AG04450 (cell line): ENCODE measurements at places on chromosomes 16 and 17.

GRCh38 chr17:45234641-45235415, 13.1 kb downstream of the FMNL1 start:
- DNase-seq = no peak

DNA sequence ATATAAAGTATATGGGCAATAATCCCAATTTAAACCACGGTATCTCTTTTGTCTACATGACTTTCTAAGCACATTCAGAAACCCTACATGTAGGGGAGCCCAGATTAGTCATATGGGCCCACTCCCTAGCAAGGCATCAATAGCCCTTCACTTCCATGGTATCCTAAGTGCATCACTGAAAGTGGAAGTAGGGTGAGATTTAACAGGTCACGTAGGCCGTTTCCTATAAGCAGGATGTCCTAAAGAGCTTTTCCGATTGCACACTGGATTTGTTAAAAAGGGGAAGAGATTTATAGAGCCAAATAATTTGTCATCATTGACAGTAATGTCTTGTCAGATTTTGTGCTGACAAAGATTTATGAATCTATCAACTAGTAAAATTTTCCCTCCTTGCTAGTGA, 39.0 kb downstream of the CA4 start:
- DNase-seq = no peak

DNA sequence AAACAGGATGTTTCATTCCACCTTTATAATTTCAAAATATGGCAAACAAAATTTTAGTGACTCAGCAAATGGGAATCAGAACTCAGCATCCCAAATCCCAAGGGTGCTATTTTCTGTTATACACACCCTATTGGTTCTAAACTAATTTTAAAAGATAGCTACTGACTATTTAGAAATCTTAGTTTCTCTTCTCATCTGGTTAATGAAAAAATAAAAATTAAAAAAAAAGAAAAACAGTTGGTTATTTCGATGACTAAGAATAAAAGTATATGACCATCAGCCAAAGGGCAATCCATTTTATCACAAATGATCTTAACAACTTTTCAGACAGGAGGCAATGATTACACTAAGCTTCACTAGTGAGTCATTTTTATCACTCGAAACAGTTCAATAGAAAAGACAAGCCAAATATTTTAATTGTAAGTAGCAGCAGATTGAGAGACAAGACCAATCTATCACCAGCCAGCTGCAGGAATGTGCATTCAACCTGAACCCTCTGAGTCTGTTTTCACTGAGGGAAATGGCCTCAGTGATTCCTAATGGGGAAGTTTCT, 15.2 kb downstream of the PHLPP2 start:
- no peak for DNase-seq

GRCh38 chr16:53933407-53933806, 229.5 kb downstream of the FTO start:
- DNase-seq = no peak

DNA sequence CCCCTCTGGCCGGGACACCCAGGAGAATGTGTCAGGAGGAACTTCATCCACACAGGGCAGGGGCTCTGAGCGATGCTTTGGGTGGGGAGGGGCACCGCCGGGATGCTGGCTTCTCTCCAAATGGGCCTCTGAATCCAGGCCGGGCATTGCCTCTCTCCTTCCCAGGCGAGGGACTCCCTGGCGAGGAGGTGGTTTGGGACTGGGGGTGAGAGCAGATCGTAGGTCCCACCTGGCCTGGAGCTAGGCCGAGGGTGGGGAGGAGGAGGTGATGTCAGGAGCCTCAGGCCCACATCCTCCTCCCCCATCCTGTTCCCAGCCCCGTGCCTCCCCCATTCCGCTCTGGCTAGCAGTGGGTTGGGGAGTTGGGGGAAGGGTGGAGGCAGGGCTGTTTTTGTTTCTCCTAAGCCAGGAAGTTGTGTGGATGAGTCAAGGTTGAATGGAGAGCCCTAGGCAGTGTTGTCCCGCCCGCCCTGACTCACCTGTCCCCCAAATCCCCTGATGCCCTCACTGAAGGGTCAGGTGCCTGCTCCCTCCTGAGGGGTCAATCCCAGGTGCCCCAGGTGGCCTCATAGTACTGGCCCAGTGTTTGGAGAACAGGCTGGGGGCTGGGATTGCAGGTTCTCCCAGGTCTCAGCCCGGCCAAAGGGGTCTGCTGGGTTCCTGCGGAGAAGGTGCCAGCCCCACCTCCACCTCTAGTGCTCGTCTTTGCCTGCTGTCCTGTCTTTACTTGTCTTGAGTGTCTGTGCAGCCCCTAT, 2.8 kb downstream of the GRB7 start:
- no peak for DNase-seq

DNA sequence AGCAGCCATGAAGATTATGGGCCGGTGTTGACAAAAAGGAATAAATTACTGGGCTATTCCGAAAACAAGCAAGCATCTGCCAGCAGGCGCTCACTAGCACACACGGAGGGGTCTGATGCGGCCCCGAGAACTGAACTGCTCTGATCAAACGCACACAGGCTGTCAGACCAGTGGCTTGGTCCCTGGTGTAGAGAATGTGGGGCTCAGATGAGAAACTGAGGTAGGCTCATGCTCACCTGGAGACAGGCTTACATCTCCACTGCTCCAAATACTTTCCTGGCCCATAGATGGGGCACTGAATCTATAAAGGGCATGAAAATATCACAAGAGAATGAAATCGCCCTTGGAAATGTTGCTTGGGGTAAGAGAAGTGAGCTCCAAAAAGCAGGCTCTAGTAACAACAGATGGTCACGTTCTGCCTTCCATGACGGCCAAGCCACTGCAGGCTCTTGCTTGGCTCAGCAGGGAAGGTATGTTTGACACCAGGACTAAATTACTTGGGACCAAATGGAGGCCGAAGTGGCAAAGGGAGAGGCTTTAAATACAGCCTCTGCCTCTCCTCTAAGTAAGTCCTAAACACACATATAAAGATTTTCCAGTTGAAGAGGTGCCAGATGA, 5.4 kb downstream of the ABR start:
- no peak for DNase-seq

DNA sequence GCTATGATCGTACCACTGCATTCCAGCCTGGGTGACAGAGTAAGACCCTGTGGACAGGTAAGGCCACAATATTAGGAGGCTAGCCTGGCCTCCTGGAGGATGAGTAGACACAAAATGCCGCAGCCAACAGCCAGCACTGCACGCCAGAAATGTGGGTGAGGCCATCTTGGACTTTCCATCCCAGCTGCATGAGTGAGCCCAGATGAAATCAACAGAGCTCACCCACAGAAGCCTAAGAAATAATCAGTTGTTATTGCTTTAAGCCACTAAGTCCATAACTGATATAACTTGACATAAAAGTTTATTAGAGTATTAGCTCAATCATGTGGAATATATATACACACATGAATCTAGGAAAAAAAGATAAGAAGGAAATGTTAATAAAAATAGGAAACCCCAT, 101.7 kb downstream of the CDYL2 start:
- DNase-seq = no peak

DNA sequence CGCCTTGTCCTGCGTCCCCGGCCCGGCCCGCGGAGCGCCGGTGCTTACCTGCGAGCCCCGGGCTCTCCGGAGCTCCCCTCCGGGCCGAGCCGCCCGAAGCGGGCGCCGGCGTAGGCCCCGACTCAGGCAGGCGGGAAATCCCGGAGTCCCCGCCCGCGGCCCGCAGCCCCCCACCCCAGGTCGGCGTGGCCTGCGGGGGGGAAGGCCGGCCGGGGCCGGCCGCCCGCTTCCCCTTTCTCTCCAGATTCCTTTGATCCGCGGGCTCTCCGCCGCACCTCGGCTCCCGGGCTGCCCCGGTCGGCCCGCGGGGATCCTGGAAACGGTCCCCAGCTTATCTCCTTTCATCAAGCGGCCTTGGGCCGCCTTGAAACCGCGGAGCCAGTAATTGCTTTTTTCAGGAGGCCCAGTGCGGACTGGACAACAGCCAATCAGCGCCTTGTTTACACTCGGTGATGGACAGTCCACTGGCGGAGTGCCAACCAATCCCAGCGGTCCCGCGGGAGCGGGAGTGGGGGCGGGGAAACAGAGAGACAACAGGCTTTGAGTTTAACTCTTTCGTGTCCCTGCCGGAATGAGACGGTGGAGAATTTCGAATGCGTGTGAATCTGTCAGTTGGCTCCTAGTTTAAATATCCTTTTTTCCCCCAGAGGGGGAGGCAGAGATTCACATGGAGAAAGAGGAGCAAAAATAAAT, 1.4 kb upstream of the BAHCC1 start:
- peak; percentile 99 for DNase-seq

- DNase-seq = no peak
Measured at GRCh38 chr16:67013823-67014633, 14.9 kb upstream of the CBFB start.

- DNase-seq = no peak
Measured at GRCh38 chr17:29796652-29797051, 133.4 kb downstream of the SSH2 start.

GRCh38 chr17:67058036-67058435, 13.7 kb downstream of the CACNG1 start:
- no peak for DNase-seq

GRCh38 chr17:45792995-45793755, 9.1 kb downstream of the CRHR1 start:
- no peak for DNase-seq

- DNase-seq = no peak
Measured at GRCh38 chr17:58747674-58748073, 8.0 kb upstream of the PPM1E start.

DNA sequence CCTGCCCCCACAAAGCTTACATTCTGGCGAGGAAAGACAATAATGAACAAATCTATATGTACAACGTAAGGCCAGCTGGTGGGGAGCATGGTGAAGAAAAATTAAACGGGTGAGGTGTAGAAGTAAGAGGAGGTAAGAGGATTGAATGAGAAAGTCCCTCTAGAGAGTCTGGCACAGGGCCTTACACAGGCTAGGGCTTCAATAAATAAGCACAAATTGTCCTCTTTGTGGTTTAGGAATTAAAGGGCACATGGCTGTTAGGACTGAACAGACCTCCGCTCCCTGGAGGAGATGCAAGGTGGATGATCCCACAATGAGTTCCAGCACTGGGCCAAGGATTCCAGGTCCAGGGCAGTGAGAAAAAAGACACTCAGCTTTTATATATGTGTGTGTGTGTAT, 43.1 kb upstream of the HAPSTR1 start:
- no peak for DNase-seq

DNA sequence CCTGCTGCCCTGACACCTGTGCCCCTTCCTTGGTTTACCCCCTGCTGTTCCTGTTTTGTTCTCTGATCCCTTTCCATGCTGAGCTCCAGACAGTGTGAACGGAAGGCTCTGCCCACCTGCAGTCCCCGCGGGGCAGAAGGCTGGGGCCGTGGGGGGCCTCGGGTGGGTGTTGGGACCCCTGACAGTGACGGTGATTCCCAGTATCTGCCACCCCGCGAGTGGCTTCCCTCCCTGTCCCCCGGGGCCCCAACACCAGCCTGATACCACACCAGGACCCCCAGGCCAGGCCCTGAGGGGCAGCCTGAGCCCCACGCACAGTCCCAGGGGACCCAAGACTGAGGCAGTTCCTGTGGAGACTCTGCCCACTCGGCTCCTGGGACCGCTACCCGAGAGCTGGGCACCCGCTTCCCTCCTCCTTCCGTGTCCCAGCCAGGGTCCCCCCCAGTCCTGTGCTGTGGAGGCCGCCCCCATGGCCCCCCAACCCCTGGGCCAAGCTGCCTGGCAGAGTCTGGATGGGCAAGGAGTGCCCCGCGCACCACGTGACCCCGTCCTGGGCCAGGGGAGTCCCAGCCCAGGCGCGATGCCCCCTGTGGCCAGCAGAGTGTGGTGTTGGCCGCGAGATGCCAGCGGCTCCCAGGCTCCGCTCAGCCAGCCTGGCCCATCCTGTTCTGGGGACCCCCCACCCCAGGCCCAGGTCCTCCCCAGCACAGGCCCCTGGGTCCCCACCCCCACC, 10.0 kb upstream of the C1QTNF8 start:
- peak; percentile 10 for DNase-seq

DNA sequence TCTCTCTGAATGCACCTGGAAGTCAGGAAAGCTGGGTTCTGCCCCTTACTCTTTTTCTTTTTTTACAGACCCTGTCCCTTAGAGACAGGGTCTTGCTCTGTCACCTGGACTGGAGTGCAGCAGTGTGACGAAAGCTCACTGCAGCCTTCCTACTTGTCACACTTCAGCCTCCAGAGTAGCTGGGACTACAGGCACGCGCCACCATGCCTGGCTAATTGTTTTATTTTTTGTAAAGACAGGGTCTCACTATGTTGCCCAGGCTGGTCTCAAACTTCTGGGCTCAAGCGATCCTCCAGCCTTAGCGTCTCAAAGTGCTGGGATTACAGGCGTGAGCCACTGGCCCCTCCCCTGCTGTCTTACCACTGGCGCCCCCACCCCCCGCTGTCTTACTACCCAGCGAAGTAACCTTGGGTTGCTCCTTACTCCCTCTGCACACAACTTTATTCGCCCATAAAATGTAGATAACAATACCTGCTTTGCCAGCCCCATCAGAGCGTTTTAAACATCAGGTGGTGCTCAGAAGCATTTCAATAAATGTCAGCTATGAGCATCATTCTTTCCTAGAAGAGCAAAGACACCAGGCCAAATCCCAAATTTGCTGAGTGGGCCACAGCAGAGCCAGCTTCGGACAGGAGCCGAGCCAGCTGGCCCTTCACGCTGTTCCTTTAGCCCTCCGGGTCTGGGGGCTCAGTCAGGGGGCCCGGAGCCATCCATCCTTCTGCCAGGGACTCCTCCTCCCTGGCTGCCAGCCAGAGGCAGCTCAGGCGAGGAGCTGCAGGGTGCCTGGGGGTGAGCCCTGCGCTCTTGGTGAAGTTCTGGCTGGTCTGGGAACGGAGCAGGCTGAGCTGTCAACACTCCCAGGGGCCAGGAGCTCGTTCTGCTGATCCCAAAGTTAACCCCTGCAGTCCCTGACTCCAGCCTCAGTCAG, 24.4 kb downstream of the SRL start:
- DNase-seq = no peak

DNA sequence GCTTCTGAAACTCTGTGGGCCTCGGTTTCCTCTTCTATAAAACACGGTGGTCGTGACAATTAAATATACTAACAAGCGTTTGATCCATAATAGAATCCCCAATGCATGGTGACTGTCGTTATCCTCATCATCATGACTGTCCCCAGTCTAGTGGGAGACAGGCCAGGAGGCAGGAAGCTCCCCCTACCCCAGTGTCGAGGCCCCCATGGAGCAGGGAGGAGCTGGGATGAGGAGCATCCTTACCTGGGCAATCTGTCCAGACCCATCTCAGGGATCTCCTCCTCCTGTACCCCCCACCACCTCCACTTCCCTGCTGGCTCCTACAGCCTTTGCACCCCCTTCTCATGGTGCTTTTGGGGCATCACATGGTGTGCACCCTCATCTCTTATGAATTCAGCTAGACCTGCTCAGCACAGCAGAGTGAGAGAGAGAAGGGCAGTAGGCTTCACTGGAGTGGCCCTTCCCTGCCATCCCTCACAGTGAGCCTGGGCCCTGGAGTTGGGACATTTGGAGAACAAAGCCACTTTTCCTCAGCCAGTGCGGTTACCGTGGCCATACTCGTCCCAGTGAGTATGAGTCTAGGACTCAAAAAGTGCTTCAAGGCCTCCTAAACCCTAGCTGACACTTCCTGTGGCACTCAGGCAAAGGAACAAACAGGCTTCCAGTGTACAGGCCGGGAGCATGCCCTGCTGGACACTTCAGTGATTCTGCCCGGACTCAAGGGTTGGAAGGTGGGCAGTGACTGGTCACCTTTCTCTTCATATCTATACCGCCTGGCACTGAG, 148.6 kb downstream of the CLEC16A start:
- DNase-seq = no peak
